ENCODE measurements at places on chromosomes 2 and 18.

- no peak for DNase-seq
These were observed 225.0 kb upstream of the HS6ST1 start for GRCh38 chr2:128543646-128544045.

DNA sequence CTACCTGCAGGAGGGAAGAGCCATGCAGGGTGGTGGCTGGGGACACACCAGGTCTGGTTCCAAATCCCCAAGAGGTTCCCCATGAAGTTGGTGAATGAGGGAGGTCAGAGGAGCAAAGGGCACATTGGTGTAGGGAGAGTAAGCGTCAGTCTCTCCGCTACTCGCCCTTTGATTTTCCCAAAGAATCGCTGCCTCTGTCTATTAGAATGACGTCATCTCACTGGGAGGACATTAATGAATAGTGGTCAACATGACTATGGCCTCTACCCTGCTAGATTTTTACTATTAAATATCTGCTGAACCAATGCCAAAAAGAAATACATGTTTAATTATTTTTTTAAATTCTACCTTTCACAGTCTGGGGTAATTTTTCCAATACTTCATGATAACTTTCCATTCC, 109.6 kb upstream of the SNTG2 start:
- DNase-seq: no peak

- DNase-seq: no peak
These were observed 3.6 kb downstream of the IHH start for GRCh38 chr2:219056896-219057708.

GRCh38 chr2:241546771-241547498, 11.6 kb upstream of the BOK start:
- no peak for DNase-seq

GRCh38 chr2:169203952-169204351, 134.6 kb downstream of the DHRS9 start:
- no peak for DNase-seq
